Stimulated activated CD4-positive, alpha-beta T cell treated with anti-CD3 and anti-CD28 coated beads, Interleukin-15, amount 100 ng/mL, for 1 hour (primary cell): ENCODE measurements at places on chromosomes 6 and 20.

DNA sequence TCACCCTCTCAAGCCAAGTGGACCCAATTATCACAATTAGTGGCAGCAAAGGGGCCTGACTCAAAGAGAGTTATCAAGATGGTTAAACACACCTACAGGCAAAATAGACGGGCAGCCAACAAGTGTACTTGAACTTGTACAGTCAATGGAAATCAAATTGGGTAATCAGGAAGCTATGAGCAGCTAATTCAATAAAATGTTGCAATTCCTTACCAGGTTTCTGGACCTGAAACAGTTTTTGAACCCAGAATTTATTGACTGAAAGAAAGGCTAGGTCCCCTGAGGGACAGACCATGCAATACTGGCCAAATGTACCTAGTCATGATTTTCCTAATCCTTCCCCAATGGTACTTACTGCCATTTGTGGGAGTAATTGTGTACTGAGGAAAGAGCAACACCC lies 679.8 kb downstream of the EPM2A start:
- DNase-seq = no peak

DNA sequence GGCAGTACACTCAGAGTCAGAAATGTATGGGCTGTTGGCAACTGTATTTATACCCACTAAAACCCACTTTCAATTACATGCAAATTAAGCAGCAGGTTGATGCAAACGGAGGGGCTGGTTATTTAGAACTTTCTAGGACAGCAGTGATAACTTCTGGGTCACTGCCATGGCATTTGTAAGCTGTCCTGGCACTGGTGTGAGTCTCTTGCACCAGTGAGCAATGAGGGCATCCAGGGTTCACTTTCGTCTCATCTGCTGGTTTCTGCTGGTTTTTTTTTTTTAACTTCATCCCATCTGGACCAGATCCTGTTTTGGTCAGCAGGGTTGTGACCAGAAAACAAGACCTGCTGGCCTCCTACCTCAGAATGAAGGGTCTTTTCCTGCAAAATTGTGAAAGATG lies 49.2 kb downstream of the CDH26 start:
- no peak for DNase-seq

DNA sequence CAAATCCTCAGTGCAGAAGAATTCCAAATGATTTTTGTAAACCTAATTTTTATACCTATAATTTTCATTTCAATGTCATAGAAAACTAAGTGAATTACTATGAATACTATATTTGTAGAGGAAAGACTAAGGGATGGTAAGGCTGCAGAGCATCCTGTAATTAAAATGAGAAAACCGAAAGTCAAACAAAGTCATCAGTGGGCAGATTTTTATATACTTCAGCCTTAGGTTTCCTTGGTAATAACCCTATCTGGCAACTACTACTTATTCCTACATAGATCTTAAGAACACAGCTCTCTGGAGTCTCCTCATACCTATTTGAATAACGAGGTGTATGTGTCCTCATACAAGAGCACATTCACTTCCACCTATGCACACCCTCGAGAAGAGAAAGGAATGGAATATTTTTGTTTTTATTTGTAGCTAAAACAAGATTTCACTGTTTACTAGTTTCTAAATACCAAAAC lies 117.9 kb upstream of the SGK1 start:
- no peak for DNase-seq

- DNase-seq = no peak
Observed at GRCh38 chr6:151385177-151385576, 6.2 kb downstream of the ZBTB2 start.

GRCh38 chr6:128057541-128057940 lies 156.7 kb upstream of the THEMIS start:
- no peak for DNase-seq
